ENCODE measurements at places on chromosomes 1 and 21.

DNA sequence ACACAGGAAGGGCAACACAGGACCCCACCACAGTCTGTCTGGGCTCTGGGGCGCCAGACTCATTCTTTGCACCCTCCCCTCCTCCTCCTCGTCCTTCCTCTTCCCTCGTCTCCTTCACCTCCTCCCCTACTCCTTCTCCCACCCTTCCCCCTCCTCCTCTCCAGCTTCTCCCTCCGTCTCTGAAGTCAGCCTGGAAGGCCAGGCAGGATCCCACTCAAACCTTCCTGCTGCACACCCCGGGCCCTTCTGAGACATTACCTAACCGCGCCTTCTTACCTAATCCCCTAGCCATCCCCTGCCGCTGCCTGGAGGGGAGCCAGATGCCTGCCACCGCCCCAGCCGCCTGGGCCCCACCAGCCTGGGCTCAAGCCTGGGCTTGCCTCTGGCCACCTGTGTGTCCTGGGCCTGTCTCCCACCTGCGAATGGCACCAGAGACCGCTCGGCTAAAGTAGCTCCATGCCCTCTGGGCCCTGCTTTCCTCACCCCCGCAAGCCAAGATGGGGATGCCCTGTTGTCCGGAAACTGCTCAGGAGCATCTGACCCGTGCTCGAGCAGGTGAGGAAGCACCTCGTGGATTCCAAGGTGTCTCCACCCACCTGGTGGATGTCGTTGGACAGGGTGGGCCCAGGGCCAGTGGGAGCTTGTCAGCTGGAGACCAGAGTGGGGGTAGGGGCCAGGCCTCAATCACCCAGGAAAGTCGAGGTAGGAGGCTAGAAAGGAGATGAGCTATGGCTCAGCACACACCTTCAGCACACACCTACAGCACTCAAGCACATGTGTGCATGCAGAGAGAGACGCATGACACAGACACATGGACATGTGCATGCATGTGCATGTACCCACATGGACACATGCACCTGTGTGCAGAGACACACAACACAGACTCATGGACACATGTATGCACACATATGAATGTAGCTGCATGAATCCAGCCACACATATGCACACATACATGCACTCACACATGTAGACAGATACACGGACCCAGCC is 31.9 kb downstream of the WNT9A start:
- no peak for DNase-seq

- DNase-seq, result no peak
Observed at GRCh38 chr1:239811211-239811885, 280.3 kb upstream of the FMN2 start.

DNA sequence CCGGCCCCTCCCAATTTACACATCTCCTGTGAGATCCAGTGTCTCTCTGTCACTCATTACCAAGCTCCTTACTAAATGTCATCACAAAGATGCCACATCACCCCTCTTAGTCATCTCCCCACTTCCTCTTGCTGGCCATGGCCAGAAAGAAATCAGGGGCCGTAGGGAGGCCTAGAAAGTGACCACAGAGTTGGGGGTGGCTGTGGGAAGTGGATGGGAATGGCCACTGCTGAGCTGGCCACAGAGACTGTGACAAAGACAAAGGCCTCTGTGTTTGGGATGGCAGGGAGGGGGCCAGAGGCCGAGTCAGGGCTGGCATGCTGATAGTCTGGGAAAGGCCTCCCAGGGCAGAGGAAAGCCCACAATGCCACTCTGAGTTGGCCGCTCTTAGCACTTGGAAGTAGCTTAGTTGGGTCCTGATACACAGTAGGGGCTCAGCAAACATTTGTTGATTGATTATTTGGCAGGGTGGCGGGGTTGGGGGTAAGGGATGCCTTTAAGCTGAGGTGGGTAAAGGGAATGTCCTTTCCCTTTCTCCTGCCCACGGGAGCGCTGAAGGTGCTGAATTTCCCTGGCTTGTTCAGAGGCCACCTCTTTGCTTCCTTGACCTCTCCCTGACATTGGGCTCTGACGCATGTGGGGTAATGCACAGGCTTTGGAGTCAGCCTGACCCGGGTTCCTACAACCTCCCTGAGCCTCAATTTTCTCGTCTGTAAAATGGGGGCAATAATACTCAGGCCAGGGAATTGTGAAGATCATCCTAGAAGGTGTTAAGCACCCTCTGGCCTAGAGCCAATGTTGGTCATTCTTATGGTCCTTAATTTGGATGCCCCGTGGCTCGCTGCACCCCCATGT is 13.2 kb downstream of the NAV1 start:
- DNase-seq, result peak; percentile 85

GRCh38 chr1:19363536-19364152 is 51.5 kb downstream of the SLC66A1 start:
- no peak for DNase-seq

DNA sequence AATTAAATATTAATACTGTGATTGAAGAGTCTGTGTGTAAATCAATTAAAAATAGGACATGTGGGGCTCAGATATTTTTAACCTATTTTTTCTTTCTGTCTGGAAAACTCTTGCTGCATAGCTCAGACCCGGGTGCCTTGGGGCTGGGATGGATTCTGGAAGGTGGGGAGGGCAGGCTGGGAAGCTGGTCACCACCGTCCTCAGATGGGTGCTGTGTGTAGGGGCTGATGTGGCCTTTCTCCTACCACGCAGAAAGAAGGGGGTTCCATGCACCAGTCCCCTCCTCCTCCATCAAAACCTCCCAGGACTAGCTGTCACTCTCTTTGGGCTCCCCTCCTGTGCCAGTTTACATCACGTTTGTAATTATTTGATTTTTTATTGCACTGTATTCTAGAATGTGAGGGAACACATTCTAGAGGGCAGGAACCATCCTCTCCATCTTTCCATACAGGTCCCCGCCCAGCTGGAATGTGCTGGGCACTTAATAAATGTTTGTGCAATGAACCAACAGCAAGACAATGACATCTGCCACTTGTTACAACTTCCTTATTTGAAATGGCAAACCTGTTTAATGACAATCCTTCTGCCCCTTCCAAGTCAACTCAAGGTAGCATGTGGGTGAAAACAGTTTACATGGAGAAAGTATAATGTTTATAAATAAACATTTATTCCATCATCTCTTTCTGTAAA is 104.3 kb downstream of the EDEM3 start:
- DNase-seq, result no peak

DNA sequence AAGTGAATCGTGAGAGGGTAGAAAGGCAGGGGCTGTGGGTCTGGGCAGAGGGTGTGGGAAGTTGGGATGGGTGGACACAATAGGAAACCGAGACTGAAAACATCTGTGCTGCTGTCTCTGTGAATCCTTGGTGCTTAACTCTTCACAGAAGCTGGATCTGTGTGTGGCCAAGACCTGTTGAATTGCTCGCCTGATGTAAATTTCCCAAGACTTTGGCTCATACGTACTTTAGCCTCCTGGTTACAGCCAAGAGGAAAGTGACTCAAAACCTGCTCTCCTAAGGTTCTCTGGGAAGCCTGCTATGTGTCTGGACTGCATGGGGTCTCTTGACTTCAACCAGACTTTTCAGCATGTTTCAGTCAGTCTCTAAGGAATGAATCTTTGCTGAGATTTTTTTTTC is 270.3 kb downstream of the RWDD3 start:
- DNase-seq, result no peak

DNA sequence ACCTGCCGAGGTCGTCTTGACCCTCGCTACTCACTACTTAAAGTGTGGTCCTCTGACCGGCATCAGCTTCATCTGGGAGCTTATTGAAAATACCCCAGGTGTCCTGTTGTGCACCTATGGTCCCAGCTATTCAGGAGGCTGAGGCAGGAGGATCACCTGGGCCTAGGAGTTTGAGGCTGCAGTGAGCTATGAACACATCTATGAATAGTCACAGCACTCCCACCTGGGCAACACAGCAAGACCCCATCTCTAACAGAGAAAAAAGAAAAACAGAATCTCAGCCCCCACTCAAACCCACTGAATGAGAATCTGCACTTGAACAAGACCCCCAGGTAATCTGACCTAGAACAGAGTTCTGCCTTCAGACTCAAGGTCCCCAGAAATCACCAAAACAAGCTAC is 8.7 kb upstream of the OLIG1 start:
- DNase-seq, result no peak

- DNase-seq, result no peak
Observed at GRCh38 chr1:200899451-200899915, 4.8 kb downstream of the INAVA start.

DNA sequence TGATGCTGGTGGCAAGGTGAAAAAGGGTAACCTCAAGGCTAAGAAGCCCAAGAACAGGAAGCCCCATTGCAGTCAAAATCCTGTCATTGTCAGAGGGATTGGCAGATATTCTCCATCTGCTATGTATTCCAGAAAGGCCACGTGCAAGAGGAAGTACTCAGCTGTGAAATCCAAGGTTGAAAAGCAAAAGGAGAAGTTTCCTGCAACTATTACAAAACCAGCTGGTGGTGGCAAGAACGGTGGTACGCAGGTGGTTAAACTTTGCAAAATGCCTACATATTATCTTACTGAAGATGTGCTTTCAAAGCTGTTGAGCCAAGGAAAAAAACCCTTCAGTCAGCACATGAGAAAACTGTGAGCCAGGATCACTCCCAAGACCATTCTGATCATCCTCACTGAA is 13.7 kb upstream of the VPS45 start:
- no peak for DNase-seq

- DNase-seq, result no peak
Observed at GRCh38 chr1:117899801-117900200, 29.6 kb downstream of the GDAP2 start.

DNA sequence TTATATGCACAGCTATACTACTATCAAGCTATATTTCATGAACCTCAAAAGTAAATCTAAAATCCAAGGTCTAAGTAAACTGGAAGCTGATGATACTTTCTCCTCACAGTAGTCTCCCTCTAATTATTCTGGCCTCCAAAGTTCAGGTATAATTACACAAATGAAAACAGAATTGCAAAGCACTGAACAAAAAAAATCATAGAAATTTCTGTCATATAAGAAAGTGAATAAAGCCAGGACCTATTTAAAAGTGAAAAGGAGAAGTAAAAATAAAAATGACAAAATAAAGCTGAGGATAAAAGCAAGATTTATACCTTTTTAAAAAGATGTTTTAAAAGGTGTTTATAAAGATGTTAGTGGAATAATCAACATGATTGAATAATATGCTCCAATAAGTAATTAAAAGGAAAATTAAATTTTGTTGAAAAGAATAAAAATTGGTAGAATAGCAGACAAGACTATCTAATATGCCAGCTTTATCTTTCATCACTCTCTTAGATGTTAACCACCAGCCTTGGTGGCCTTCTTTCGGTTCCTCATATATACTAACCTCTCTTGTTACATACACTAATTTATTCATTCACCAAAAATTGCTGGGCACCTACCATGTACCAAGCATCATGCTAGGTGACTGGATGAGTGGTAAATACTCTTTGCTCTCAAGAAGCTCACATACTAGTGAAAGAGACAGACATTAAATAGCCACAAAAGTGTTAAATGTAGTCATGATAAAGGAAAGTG is 25.1 kb downstream of the SHCBP1L start:
- DNase-seq, result no peak

GRCh38 chr1:32249831-32250525 is 1.1 kb upstream of the LCK start:
- no peak for DNase-seq

- DNase-seq, result no peak
Observed at GRCh38 chr1:64969305-64970046, 3.1 kb upstream of the JAK1 start.

GRCh38 chr1:17922833-17923232 is 167.7 kb downstream of the ACTL8 start:
- no peak for DNase-seq

GRCh38 chr1:227824204-227824603 is 8.7 kb downstream of the PRSS38 start:
- no peak for DNase-seq

DNA sequence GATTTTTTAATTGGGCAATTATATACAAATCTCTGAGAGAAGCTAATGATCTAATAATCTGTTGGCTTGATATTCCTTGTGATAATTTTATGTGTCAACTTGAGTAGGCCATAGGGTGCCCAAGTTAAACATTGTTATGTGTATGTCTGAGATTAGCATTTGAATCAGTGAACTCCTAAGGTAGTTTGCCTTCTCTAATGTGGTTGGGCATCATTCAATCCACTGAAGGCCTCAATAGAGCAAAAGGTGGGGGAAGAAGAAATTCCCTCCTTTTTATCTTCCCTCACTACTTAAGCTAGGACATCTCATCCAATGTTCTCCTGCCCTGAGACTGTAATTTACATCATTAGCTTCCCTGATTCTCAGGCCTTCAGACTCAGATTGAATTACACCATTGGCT is 394.5 kb downstream of the LMO4 start:
- DNase-seq, result no peak

DNA sequence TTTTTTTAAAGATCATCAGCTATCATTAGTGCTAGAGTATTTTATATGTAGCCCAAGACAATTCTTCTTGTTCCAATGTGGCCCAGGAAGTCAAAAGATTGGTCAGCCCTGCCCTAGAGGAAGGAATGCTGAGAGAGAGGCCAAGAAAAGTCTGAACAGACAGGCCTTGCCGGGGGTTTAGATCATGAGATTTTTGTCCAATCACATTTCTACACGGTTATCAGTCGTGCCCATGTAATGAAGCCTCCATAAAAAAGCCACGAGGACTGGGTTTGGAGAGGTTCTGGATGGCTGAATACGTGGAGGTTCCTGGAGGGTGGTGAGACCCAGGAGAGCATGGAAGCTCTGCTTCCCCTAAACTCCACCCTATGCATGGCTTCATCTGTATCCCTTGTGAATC is 24.3 kb upstream of the ENO1 start:
- no peak for DNase-seq
